SK-N-SH (cell line): ENCODE measurements at places on chromosomes 5 and 9. TPM values are rescaled to one million over a fixed set of nuclear protein-coding genes. Genes with fewer than 3 reads are reported as not detected.

DNA sequence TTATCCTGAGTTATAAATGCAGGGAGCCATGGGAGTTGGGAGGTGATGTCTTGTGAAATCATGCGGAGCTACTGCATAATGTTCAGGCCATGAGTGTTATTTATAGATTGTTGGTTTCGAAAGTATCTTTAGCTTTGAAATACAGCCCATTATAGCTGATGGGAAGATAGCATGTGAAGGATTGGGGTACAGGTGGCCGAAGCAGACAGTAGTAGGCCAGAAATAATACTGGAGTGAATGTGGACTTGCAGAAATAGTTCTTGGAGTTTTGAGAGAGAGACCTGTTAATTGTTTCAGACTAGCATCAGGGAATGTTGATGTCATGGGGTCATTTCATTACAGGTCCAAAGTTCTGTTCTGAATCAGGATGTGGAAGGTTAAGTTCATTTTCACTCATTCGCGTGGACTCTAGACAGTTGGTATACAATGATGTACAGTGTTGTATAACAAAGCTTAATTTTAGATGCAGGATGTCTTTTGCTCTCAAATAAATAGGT is 3.8 kb downstream of the ATP6V1G1 start:
- no peak overlapping the region for H3K4me3 ChIP-seq
- H3K27me3 ChIP-seq = no peaks in the 10 kb centered on the region
- peaks cover 18% of the 10 kb centered on the region for H3K36me3 ChIP-seq
- H3K4me1 ChIP-seq = peaks cover 9% of the 10 kb centered on the region
- H3K27ac ChIP-seq = no peak overlapping the region

DNA sequence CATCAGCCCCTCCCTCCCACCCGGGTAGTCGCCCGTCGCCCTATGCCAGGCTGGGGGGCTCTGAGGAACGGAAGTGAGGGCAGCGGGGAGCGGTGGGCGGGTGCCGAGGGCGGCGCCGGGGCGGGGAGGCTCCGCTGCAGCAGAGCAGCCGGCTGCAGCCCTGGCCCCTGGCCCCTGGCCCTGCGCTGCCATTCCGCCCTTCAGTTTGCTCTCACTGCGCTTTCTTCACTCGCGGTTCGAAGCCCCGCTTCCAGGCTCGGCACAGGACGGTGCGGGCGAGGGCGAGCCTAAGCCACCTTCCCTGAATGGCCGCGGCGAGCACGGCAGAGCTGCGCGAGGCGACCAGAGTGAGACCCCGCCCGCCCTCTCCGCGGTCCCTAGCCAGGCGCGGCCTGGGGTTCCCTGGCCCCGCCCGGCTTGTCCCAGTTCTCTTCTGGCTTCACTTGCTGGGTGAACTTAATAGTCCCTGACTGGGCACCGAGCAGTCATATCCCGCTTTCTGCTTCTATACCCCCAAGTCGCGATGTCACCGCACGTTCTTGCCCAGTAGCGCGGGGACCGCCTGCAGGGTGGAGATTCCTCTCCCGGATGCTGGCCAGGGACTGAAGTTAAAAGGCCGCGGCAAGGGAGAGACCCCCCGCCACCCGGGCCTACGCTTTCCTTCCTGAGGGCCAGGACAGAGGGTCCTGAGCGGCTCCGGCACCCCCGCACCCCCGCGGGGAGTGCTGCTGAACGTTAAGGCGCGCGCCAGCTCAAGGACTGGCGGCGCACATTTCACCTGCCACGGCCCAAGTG is 623 bp upstream of the TRIM36 start:
- DNase-seq = peak; percentile 78
- no peaks in the 10 kb centered on the region for H3K4me1 ChIP-seq
- H3K36me3 ChIP-seq = no peaks in the 10 kb centered on the region
- H3K27ac ChIP-seq = no peak overlapping the region
- peak overlapping the region; percentile 88 for H3K4me3 ChIP-seq
- peaks cover 52% of the 10 kb centered on the region; the same call in 1 of the 2 replicates for H3K27me3 ChIP-seq

- H3K4me1 ChIP-seq = no peaks in the 10 kb centered on the region
- H3K27me3 ChIP-seq = no peaks in the 10 kb centered on the region
- H3K4me3 ChIP-seq = no peak overlapping the region
- H3K36me3 ChIP-seq = no peaks in the 10 kb centered on the region
Measured at GRCh38 chr9:90505695-90506094, 136.9 kb downstream of the DIRAS2 start.

GRCh38 chr5:30749971-30750370 is 443.5 kb upstream of the CDH6 start:
- no peak overlapping the region for H3K27ac ChIP-seq
- no peaks in the 10 kb centered on the region for H3K36me3 ChIP-seq
- H3K4me1 ChIP-seq = no peaks in the 10 kb centered on the region
- DNase-seq = no peak
- H3K4me3 ChIP-seq = no peak overlapping the region

DNA sequence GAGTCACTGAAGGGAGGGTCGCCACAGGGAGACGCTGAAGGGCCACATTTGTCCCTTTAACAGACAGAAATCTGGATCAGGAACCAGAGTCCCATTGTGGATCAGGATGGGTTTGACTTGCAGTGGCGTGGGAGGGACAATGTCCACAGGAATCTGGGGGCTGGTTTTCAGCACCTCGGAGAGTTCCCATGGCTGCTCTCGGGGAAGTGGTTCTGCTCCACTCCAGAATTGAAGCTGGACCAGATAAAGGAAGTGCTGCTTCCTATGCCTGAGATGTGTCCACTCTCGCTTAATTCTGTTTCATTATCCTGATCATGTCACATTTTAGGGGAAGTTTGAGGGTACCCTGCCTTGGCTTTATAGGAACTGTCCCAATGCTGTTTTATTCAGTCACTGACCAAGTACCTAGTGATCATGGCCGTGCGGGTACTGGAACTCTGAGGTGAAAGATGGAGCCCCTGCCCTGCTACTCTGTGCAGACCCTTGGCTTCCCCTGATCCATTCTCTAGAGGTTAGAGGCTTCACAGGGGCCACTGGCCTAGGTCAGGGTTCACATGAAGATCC is 28.7 kb downstream of the ENHO start:
- no peak for DNase-seq
- no peaks in the 10 kb centered on the region for H3K4me1 ChIP-seq
- no peak overlapping the region for H3K27ac ChIP-seq
- no peaks in the 10 kb centered on the region for H3K36me3 ChIP-seq
- H3K4me3 ChIP-seq = no peak overlapping the region
- no peaks in the 10 kb centered on the region; the same call in 1 of the 2 replicates for H3K27me3 ChIP-seq

- H3K4me3 ChIP-seq = no peak overlapping the region
- no peak overlapping the region for H3K27ac ChIP-seq
- H3K36me3 ChIP-seq = no peaks in the 10 kb centered on the region
- no peak for DNase-seq
- H3K27me3 ChIP-seq = no peaks in the 10 kb centered on the region
- no peaks in the 10 kb centered on the region for H3K4me1 ChIP-seq
Measured at GRCh38 chr5:27130587-27130986, 92.2 kb upstream of the CDH9 start.

GRCh38 chr5:174723979-174724483 is 351 bp upstream of the MSX2 start:
- no peaks in the 10 kb centered on the region for H3K36me3 ChIP-seq
- peaks cover 25% of the 10 kb centered on the region for H3K4me1 ChIP-seq
- H3K27ac ChIP-seq = no peak overlapping the region

DNA sequence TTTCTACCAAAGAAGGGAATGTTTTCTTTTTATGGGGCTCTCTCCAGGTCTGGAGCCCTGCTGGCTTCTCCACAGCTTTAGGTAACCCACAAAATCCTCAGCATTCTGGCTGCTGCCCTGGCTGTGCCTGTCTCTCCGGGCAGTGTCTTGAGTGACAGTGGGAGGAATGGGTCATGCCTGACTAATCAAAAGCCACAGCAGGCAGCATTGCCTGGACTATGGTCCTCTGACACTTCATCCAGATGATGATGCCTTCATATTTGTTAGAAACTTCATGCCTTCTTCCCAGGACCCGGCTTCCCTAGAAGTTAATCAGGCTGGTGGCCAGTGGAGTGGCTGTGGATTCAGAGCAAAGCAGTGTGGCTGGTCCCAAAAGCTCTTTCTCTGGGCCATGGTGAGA is 32.2 kb upstream of the TGFBI start:
- no peaks in the 10 kb centered on the region for H3K36me3 ChIP-seq
- no peaks in the 10 kb centered on the region for H3K27me3 ChIP-seq
- peaks cover 60% of the 10 kb centered on the region for H3K4me1 ChIP-seq
- H3K4me3 ChIP-seq = no peak overlapping the region; the same call in 1 of the 2 replicates
- H3K27ac ChIP-seq = peak overlapping the region; percentile 95

DNA sequence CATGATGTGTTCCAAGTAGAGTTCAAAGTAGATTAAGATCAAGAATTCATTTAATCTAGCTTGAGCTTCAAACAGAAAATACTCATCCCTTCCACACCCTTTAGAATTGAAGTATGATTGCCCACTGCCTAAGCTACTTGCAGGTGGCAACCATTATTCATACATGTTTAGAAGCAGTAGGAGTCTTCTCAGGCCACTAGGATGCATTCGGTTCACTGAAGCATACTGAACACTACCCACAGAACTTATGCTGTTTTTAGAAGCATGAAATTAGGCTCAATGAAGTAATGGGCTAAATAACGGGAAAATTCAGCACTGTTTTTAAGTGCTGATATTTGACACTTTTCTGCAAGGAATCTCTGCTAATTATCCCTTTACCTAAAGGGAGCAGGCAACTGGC is 263.4 kb downstream of the DEPDC1B start:
- H3K4me3 ChIP-seq = no peak overlapping the region
- no peak overlapping the region for H3K27ac ChIP-seq
- no peaks in the 10 kb centered on the region for H3K27me3 ChIP-seq
- no peak for DNase-seq
- H3K36me3 ChIP-seq = no peaks in the 10 kb centered on the region

Gene TTLL11
- 6.0 and 6.8 TPM in 2 replicates for polyA plus RNA-seq

GRCh38 chr9:114308361-114308950 is 14.4 kb upstream of the ORM1 start:
- DNase-seq = no peak

Gene SV2C
- polyA plus RNA-seq = 0.05 and 0.13 TPM in 2 replicates

DNA sequence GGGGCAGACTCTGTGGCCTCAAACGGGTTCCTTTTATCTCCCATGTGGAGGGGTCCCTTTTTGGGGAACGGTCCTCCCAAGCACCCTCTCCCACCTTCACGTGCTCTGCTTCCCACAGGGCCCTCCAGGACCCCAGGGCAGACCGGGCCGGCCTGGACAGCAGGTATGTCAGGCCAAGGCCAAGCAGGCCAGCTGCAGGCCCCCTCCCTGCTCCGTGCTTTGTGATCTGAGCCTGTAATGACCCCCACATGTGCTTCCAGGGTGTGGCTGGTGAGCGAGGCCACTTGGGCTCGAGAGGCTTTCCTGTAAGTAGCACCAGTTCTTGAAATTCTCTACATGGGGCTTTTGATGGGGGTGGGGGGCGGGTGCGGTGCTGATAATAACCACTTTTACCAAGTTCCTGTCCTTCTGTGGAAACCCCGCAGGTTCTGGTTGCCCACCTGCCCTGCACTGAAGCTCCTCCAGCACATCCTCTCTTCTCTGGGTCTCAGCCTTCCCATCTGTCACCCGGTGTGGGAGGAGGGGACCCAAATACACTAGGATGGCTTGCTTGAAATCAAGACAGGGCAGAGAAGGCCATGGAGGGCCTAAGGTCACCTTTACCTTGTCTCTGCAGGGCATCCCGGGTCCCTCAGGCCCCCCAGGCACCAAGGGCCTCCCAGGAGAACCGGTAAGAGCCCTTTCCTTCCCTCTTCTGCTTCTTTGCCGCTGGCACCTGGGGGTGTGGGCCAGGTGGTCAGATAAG is 57.9 kb upstream of the ORM1 start:
- peaks cover 9% of the 10 kb centered on the region; the same call in 1 of the 2 replicates for H3K4me1 ChIP-seq
- H3K27ac ChIP-seq = no peak overlapping the region
- H3K4me3 ChIP-seq = no peak overlapping the region
- no peaks in the 10 kb centered on the region; the same call in 1 of the 2 replicates for H3K36me3 ChIP-seq
- no peak for DNase-seq

GRCh38 chr9:92294297-92294676 is 790 bp upstream of the IARS1 start:
- H3K4me3 ChIP-seq = peak overlapping the region; percentile 87
- no peaks in the 10 kb centered on the region for H3K27me3 ChIP-seq
- H3K27ac ChIP-seq = peak overlapping the region; percentile 80
- H3K4me1 ChIP-seq = peaks cover 5% of the 10 kb centered on the region; the same call in 1 of the 2 replicates

Gene CER1
- polyA plus RNA-seq = not detected in 2 replicates

Gene IL13
- polyA plus RNA-seq = 0.05 and 0.08 TPM in 2 replicates

- DNase-seq = no peak
- no peaks in the 10 kb centered on the region for H3K36me3 ChIP-seq
- no peaks in the 10 kb centered on the region for H3K27me3 ChIP-seq
- H3K4me1 ChIP-seq = no peaks in the 10 kb centered on the region
- H3K4me3 ChIP-seq = no peak overlapping the region
Measured at GRCh38 chr5:75226916-75227315, 9.8 kb downstream of the ANKRD31 start.

- H3K4me3 ChIP-seq = no peak overlapping the region
- DNase-seq = no peak
- H3K36me3 ChIP-seq = peaks cover 5% of the 10 kb centered on the region
- no peak overlapping the region for H3K27ac ChIP-seq
Measured at GRCh38 chr5:10661401-10661800, 97.5 kb downstream of the ANKRD33B start.

Gene SPINK13
- polyA plus RNA-seq = not detected in 2 replicates

Gene ENTPD2
- not detected in 2 replicates for polyA plus RNA-seq

- no peaks in the 10 kb centered on the region for H3K27me3 ChIP-seq
- peak; percentile 84 for DNase-seq
- peaks cover 12% of the 10 kb centered on the region for H3K4me1 ChIP-seq
- peak overlapping the region; percentile 94 for H3K4me3 ChIP-seq
- peak overlapping the region; percentile 64; the same call in 1 of the 2 replicates for H3K27ac ChIP-seq
Measured at GRCh38 chr5:80255431-80255810, 427 bp downstream of the SERINC5 start.

Gene ADGRV1
- 0.23 and 0.49 TPM in 2 replicates for polyA plus RNA-seq

GRCh38 chr5:136035837-136036236 is 7.0 kb downstream of the TGFBI start:
- H3K36me3 ChIP-seq = peaks cover 38% of the 10 kb centered on the region; the same call in 1 of the 2 replicates
- H3K27ac ChIP-seq = peak overlapping the region; percentile 72
- DNase-seq = no peak
- no peak overlapping the region for H3K4me3 ChIP-seq

DNA sequence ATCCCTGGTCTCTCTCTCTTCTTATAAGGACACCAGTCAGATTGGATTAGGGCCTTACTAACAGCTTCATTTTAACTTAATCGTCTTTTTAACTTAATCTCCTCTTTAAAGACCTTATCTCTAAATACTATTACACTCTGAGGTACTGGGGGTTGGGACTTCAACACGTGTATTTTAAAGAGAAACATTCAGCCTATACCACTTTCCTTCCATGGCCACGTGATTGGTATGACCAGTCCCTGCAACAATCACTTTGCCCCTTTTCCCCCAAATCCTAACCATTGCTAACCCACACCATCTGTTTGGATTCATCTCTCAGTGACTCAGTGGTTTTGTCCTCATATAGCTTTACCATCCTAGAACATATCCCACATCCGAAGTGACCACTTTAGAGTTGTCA is 3.8 kb upstream of the MAN2A1 start:
- no peak overlapping the region for H3K4me3 ChIP-seq
- H3K4me1 ChIP-seq = peaks cover 7% of the 10 kb centered on the region; the same call in 1 of the 2 replicates
- no peak overlapping the region for H3K27ac ChIP-seq
- no peaks in the 10 kb centered on the region for H3K36me3 ChIP-seq
- no peak for DNase-seq

- H3K4me1 ChIP-seq = no peaks in the 10 kb centered on the region; the same call in 1 of the 2 replicates
- H3K27ac ChIP-seq = no peak overlapping the region
- DNase-seq = no peak
- H3K36me3 ChIP-seq = no peaks in the 10 kb centered on the region
- no peak overlapping the region for H3K4me3 ChIP-seq
Measured at GRCh38 chr9:77399964-77400363, 222.6 kb downstream of the VPS13A start.
